NCI-H1694 treated with DMSO at 0.1 percent for 48 hours (cell line): ENCODE measurements at places on chromosomes 16 and 17.
A peak's percentile ranks its signal among the peaks of the same experiment; 100 is the strongest.

DNA sequence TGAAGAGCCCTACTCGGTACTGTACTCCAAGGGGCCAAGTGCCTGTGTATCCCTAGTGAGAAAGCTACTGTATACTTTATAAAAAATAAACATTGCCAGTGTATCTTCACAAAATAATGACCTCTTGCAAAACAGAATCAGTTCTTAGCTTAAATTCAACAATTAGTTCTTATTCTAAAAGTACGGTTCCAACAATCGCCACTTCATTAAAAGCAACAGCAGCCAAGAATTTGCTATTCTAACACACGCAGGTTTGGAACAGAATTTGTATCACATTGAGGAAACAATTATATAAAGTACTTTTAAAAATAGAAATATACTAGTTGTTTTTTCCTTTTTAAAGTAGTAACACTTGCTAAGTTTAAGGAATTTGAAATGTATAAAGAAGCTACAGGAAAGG is 48.5 kb downstream of the CEP95 start:
- DNase-seq = no peak

GRCh38 chr17:83053739-83054451 is 25.5 kb upstream of the METRNL start:
- DNase-seq = no peak

DNA sequence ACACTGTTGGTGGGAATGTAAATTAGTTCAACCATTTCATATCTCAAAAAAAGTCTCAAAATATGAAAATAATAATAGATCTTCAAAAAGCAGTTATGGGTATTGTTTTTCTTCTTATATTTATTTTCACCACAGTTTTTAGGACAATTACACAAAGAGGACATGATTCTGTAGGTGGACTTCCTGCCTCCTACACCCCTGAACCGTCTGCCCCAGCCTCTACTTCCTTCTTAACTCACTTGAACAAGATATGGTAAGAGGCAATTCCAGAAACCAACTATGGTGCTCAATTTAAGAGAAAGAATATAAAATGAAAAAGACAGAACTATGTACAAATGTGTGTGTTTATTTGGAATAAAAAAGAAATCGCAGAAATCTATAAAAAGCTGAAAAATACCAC is 74.1 kb upstream of the MON1B start:
- no peak for DNase-seq

DNA sequence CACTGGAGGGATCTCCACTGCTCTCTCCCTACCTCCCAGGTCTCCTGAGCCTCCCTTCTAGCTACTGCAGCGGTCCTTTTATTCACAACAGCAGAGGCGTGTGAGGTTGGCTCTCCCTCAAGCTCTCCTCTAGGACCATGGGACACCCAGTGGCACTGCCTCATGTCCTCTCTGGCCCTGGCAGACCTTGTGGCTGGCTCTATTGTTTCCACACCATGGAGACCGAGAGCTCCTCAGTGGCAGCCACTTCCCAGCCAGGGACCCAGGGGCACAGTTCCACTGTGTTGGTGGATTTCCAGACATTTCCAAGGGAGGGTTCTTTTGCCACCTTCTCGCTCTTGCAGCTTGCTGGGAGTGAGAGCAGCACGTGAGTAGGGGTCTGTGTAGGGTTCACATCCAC is 204.9 kb downstream of the AXIN2 start:
- DNase-seq = no peak

DNA sequence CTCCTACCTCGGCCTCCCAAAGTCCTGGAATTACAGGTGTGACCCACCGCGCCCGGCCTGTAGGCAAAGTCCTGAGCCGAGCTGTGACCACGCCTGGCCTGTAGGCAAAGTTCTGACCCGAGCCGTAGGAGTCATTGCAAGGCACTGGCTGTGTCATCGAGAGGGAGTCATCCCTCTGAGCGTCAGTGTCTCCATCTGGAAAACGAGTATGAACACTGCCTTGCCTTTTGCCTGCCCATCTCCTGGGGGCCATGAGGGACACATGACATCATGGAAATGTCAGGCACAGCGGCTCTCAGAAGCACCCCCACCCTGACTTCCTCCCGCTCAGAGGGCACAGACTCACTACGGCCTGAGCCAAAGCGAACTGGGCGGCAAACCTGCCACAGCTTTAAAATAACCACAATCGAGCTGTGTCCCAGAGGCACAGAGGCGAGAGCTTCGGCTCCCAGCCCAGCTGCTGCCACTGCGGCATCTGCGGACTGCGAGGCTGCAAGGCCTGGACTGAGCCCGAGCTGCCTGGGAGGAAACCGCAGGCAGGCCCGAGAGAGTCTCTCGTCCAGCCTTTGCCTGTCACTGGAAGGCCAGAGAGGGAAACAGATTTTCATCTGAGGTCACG is 50.8 kb downstream of the RPH3AL start:
- DNase-seq = no peak

DNA sequence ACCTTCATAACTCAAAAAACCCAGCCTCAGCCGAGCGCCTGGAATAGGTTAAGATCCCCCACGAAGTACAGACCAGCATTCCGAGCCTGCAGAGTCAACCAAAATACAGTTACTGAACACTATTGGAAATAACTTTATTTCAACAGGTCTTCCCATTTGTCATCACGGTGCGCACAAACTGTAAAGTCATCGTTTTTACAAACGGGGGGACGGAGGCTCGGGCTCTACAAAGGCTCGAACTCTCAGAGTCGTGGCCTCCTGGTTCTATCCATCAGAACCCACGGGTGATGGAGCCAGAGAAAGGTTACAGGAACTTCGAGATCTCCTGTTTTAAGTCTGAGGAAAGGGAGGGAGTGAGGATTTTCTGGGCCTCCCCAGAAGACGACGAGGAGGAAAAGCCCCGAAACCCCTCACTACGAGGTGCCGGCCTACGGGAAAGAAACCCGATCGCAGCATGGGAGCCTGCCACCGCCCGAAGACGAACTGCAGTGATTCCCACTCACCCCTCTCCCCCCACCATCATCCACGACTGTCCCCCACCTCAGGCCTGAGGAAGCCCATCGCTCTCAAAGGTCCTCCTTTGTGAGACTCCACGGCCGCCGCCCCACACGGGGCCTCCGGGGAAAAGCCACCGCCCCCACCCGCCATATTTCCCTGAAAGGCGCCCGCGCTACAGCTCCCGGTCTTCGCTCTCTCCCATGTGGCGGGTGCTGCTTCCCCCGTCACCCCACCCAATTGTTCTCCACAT is 917 bp downstream of the YWHAE start:
- DNase-seq = no peak

DNA sequence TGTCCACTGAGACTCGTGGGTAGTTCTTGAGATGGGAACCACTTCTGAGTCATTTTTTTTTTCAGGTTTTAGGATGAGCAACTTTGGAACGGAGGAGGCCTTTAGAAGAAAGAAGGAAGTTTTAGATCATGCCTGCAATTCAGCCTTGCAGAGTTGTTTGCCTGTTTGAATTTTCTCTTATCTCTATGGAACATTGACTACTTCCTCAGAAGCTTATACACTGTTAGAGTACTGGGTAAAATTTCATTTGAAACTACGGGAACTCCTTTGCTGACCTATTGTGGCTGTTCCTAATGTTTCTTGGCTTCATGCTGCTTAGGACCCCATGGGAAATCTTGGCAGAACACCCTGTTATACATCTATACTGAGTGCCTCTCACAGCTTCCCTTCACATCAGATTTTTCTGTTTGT is 70.8 kb downstream of the MAP2K6 start:
- DNase-seq = no peak

- DNase-seq = no peak
Observed at GRCh38 chr17:74157366-74157765, 46.1 kb upstream of the RPL38 start.

DNA sequence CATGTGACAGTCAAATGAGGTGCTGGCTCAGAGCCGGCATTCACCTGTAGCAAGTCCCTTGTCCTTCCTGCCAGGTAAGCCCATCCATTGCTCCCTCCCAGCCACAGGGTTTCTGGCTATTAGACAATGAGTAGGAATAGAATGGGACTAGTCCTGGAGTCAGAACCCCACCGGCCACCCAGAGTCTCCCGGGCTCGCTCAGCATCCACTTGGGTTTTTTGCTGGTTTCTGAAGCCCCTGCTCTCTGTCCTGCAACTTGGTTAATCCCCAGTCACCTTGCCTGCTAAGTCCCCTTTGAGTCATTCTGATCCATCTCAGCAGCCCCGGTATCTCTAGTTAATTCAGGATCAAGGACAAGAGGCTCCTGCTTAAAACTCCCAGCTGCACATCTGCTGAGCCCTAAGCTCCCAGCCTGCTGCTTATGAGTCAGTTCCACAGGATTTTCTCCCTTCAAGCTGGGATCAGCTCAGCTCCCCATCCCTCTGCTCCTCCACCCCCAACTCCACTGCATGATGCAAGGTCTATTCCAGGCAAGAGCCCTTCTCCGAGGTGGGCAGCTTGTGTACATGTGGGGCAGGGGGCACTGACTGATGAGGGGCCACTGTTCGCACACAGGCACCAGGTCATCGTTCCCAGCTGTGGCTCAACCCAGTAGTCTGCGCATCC is 19.9 kb upstream of the MRPS23 start:
- DNase-seq = no peak

DNA sequence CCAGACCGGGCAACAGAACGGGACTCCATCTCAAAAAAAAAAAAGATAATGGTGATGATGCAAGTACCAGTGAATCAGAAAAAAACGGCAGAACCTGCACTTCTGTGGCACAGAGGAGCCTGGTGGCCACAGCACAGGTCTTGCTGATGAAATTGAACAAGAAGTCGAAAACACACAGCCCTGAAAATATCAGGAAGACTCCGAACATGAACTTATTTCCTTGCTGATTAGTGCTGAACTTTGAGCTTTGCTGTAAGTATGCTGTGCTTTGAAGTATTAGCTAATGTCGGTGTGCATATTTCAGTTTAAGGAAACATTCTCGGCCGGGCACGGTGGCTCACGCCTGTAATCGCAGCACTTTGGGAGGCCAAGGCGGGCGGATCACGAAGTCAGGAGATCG is 10.9 kb upstream of the MYO15B start:
- no peak for DNase-seq

GRCh38 chr17:32259586-32259985 is 6.0 kb upstream of the RHBDL3 start:
- no peak for DNase-seq

DNA sequence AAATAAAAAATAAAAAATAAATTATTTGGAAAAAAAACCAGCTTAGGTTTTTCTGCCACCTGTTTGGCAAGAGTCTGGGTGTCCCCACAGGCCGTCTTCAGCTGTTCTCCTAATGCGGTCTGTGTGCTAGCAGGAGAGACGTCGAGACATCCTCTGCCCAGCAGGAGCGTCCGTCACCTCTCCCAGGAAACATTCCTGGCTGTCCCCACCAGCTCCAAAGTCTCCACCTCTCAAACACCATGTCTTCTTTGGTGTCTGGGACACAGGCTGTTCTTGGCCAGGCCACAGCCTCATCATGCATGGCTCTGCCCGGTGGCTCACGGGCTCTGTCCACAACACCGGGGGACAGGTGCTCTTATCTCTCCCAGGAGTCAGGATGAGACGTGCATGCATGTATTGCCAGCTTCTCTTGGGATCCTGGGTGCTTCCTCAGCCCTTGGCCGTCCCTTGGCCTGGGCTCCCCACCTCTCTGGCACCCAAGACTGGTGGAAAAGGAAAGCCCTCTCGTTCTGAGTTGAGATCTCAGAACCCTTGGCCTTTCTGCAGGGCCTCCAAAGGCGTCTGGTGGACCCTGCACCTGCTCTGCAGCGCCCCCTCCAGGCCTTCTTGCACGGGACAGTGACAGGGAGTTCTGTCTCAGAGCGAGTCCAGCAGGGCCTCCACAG is 84.9 kb upstream of the CBX4 start:
- DNase-seq = no peak

GRCh38 chr16:85664580-85665372 is 24.0 kb downstream of the GINS2 start:
- DNase-seq = no peak

DNA sequence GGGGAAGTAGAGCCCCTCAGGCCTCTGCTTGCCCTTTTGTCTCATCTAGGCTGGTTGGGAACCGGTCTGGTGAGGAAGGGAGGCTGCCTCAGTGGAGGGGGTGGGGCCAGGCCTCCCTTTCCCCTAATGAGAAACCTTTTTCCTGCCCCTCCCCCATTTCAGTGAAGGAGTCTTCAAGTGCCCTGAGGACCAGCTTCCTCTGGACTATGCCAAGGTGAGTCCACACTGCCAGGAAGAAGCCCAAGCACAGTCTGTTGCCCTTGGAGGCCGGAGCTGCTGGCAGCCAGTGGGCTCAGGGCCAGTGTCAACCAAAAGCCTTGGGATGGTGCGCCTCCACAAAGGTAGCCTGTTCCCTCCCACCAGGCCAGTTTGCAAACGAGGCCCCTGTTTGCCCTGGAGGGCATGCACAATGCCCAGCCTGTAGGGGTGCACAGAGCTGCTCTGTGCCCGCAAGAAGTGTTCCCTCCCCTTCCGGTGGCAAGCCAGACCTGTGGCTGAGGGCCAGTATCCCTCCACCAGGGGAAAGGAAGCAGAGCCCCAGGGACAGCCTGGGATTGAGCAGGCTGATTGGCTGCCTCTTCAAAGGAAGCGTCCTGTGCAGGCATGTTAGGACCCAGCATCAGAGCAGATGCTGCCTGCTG is 3.4 kb downstream of the TRAF4 start:
- DNase-seq = peak; percentile 58

DNA sequence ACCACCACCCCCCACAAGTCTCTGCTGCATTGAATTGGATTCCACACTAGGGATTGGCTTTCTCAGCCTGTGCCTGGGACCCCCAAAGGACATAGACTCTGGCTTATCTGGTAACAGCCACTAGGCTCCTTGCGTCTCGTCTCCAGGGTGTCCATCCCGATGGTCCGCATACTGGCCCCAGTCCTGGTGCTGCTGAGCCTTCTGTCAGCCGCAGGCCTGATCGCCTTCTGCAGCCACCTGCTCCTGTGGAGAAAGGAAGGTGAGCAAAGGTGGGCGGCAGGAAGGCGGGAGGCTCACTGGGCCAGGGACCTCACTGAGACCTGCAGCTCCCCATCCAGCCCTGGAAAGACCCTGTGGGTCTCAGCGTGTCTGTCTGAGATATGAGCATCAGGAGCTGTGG is 8.1 kb downstream of the CD300LG start:
- no peak for DNase-seq

- DNase-seq = peak; percentile 20
Observed at GRCh38 chr17:81543339-81543675, 8.8 kb downstream of the FAAP100 start.

DNA sequence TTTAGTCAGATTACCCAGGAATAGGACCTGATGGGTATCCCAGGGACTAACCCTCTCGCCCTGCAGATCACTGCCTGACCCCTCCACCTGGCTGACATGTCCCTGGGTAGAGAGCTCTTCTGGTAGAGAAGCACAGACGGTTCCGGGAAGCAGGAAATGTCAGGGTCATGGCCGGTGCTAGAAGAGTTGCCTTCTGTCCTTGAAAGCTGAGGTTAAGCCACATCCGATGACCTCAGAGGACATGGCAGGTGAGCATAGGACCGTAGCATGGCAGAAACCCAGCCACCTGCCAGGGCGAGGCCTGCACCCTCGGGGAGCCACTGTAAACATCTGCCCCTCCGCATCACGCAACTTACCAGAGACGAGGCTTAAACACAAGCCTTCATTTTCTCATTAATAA is 483.7 kb downstream of the SOX9 start:
- DNase-seq = no peak
